Heart left ventricle (tissue), 16 donors: ENCODE measurements at places on chromosomes 1 and 21. TPM values are rescaled to one million over a fixed set of nuclear protein-coding genes. Genes with fewer than 3 reads are reported as not detected.

DNA sequence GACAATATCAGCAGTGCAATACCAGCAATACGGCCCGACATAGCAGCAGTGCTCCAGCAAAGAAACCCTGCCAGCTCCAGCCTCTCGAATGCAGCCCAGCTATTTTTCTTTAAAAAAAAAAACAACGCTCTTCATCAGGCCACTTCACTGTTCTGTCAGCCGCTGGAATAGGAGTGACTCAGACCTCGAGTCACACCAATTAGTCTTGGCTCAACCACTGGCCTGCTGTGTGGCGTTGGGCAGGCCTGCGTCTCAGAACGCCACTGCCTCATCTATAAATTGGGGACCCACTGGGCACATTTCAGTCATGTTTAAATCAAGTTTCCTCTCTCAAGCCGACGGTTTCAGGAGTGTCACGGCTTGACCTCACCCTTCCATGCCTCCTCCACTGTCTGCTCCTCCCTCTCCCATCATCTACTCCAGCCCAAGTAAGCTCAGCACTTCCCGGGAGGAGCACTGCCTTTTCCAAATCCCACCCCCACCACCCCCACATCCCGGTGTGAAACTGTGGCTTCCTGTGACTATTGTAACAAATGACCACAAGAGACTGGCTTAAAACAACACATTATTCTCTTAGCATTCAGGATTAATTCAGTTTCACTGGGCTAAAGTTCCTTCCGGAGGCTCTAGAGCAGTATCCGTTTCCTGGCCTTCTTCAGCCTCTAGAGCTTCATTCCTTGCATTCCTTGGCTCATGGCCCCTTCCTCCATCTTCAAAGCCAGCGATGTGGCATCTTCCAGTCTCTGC, 71.9 kb upstream of the EFHD2 start:
- peaks cover 18% of the 10 kb centered on the region for H3K4me1 ChIP-seq
- no peaks in the 10 kb centered on the region for H3K27me3 ChIP-seq
- no peaks in the 10 kb centered on the region for H3K36me3 ChIP-seq
- H3K4me3 ChIP-seq: no peak overlapping the region
- H3K27ac ChIP-seq: peak overlapping the region; percentile 77

The SLC1A7 gene
- total RNA-seq: 0.19 TPM

DNA sequence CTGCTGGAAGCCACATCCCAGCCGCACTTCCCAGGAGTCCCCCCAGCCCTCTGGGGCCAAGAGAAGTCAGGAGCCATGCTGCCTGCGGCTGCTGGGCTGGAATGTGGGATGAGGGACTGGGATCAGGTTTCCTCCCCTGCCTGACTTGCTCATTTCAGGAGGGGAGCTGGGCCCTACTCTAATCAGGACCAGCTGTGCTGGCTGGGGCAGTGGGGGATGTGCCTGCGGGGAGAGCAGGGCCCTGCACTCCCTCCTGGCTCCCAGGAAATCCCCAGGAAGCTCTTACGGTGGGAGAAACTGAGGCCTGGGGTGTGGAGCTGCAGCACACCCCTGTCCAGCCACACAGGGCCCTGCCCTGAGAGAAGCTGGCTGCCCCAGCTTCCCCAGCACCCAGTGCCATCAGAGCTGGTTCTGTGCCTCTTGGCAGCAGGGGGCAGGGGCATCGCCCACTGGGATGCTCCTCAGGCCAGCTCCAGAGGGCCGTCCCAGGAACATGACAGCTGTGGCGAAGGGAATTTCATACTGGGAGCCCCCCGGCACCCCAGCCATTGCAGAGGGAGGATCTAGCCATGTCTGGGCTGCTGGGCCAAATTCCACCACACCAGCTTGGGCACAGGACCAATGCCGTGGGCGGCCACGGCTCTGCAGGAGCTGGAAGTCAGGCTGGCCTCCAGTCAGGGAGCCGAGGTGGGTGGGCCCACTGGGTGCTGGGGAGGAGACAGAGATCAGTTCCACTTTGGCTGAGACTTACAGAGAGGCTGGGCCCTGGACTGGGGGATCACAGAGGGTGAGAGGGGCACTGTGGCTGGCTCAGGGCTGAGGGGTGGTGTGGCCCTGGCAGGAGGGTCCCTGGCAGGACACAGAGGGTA, 21.3 kb upstream of the PRSS38 start:
- no peaks in the 10 kb centered on the region for H3K4me1 ChIP-seq
- DNase-seq: peak; percentile 61
- H3K27me3 ChIP-seq: peaks cover 4% of the 10 kb centered on the region
- H3K36me3 ChIP-seq: no peaks in the 10 kb centered on the region

The TTC34 gene
- 0.40 TPM for total RNA-seq

The CHIA gene
- not detected for total RNA-seq
